ENCODE measurements at places on chromosomes 4 and X. TPM values are rescaled to one million over a fixed set of nuclear protein-coding genes. Genes with fewer than 3 reads are reported as not detected.

The NPY5R gene
- not detected for total RNA-seq

The KLHL4 gene
- 44.6 TPM for total RNA-seq

The SCML2 gene
- 1.4 TPM for total RNA-seq

The HSD17B13 gene
- not detected for total RNA-seq

The USP17L18 gene
- not detected for total RNA-seq

The TAF7L gene
- total RNA-seq = 0.38 TPM

The EGFL6 gene
- not detected for total RNA-seq

The MAGEA1 gene
- not detected for total RNA-seq

The GNL3L gene
- 78.8 TPM for total RNA-seq

The GAGE13 gene
- total RNA-seq = not detected
